ENCODE measurements at places on chromosomes 13 and 19.

DNA sequence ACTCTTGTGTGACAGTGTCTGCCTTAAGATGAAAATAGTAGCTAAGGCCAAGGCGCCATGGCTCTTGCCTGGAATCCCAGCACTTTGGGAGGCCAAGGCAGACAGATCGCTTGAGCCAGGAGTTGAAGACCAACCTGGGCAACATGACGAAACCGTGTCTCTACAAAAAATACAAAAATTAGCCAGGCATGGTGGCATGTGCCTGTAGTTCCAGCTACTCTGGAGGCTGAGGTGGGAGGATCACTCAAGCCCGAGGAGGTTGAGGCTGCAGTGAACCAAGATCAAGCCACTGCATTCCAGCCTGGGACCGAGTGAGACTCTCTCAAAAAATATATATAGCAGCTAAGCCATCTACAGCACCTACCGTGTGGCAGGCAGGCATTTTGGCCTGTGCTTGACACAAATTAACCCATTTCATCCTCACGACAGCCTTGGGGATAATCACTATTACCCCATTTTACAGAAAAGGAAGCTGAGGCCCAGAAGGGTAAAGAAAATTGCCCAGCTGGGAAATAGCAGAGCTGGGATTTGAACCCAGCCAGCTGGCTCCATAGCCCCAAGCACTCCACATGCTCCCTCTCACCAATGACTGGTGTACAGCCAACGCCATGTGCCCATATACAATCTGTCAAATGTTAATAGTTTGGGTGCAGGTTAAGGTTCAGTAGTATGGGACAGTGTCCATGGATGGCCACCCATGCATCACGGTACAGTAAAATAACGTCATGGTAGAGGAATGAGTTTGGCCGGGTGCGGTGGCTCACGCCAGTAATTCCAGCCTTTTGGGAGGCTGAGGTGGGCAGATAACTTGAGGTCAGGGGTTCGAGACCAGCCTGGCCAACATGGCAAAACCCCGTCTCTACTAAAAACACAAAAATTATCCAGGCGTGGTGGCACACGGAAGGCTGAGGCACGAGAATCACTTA, 3.1 kb downstream of the SLC1A5 start:
- DNase-seq, result no peak

GRCh38 chr13:110162053-110162452, 144.9 kb downstream of the COL4A1 start:
- no peak for DNase-seq

GRCh38 chr13:100409132-100409531, 179.5 kb downstream of the GGACT start:
- DNase-seq, result no peak

DNA sequence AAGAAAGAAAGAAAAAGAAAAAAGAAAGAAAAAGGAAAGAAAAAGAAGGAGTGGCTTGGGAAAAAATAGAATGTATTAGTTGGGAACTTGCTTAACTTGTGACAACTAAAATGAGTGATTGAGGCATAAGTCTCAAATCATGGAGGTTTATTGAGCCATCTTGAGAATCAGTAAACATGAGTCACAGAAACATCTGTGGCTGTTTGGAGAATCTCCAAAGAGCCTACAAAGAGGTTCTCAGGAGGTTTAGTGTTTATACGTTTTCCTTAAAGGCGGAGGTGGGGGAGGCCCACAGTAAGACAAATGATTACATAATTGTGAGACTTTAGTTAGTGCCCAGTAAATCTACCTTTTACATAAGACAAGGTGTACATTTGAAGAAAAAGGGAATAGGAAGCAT, 38.6 kb downstream of the WDR87 start:
- DNase-seq, result no peak

- no peak for DNase-seq
These were observed 54.9 kb upstream of the SLITRK6 start for GRCh38 chr13:85853901-85854663.

- DNase-seq, result no peak
These were observed 267.8 kb downstream of the FGF9 start for GRCh38 chr13:21938636-21939035.

- DNase-seq, result no peak
These were observed 9.9 kb downstream of the NACC1 start for GRCh38 chr19:13127811-13128575.

GRCh38 chr13:112059457-112060281, 7.3 kb upstream of the SOX1 start:
- DNase-seq, result no peak

GRCh38 chr19:54207983-54208783, 7.5 kb downstream of the RPS9 start:
- peak; percentile 22 for DNase-seq

GRCh38 chr13:20303636-20304035, 71.5 kb upstream of the GJB6 start:
- DNase-seq, result no peak

DNA sequence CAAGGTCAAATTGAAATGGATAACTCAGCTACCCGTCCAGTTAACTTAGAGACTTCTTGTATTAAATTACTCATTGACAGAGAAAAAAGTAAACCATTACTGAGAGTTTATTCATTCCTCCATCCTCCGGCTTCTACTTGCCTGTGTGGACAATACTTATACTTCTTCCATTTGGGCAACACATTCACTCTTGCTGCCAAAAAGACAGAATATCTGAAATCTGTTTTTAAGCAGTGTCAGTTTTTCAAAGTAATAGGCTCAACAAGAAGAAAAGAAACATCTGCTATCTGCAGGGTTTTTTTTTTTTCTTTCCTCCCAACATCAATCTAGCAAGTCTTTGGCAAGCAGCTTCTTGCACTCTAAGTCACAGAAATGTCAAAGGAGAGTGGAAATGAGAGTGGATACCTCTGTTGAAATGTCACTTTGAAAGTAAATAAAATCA, 1142.8 kb downstream of the PCDH9 start:
- no peak for DNase-seq

Data from NCI-H524 (cell line).